ENCODE measurements at places on chromosomes 16 and 17.

- DNase-seq, result no peak
Observed at GRCh38 chr17:44004761-44005526, 522 bp downstream of the NAGS start.

DNA sequence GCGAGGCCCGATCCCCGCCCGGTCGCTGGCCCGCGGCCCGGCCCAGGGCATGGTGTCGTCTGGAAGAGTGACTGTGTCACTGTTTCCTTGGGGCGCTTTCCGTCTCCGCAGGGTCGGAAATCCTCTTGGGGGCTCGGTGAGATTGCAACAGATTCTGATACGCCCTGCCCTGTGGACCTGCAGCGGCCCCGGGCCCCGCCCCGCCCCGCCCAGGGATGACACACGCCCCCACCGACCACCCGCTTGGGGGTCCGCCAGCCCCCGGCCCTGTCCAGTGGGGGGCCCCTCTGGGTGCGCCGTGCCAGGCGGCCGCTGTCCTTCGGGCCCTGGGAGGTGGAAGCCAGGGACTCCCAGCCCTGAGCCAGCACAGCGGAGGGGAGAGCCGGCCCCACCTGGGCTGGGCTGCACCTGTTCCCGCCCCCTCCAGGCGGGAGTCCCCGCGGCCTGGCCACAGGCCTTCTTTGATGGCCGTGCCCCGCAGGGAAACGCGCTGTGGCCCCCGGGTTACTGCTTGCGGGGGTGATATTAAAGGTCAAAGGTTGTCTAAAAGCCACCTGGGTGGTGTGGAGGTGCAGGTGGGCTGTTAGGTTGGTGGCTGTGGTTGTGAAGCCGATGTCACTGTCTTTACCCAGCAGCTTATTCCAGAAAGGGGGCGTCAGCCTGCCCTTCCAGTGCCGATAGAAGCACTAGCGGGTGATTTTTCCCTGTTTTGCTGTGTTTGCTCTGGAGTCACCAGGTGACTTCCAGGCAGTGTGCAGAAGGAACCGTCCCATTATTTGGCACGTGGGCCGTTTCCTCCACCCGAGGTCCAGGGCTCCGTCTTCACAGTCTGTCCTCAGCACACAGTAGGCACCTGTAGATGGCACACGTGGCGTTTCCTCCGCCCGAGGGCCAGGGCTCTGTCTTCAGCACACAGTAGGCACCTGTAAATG is 752 bp downstream of the TBC1D24 start:
- DNase-seq, result no peak

- no peak for DNase-seq
Observed at GRCh38 chr17:51045621-51046020, 75.0 kb downstream of the SPAG9 start.

- no peak for DNase-seq
Observed at GRCh38 chr16:46826631-46827030, 4.3 kb downstream of the C16orf87 start.

DNA sequence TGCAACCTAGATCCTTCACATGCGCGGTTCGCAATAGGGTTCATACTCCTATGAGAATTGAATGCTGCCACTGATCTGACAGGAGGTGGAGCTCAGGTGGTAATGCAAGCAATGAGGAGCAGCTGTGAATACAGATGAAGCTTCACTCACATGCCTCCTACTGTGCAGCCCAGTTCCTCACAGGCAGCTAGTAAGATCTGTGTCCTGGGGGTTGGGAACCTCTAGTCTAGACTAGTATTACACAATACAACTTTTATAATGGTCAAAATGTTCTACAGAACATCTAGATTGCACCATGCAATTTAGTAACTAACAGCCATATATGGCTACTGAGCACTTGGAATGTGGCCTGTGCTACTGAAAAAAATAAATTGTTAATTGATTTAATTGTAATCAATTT is 26.7 kb downstream of the ABCA5 start:
- no peak for DNase-seq

GRCh38 chr16:30660424-30661261 is 2.4 kb downstream of the FBRS start:
- no peak for DNase-seq

- no peak for DNase-seq
Observed at GRCh38 chr17:33603789-33604188, 310.7 kb upstream of the ASIC2 start.

DNA sequence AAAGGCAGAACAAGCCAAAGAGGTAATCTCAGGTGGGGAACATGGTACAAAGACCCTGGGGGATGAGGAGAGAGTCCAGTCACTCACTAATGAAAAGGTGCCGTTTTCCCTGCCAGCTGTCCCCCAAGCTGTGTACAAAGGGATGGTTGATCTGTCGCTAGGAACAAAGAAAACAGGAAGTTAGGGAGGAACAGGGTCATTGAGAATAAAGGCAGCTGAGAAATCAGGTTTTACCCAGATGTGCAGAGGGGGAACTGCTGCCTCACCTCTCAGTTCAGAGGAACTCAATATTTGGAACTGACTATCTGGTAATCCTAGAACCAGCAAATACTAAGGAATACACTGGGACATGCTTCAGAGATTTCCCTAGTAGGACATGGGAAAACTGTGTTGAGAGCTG is 1.5 kb downstream of the RSKR start:
- no peak for DNase-seq

DNA sequence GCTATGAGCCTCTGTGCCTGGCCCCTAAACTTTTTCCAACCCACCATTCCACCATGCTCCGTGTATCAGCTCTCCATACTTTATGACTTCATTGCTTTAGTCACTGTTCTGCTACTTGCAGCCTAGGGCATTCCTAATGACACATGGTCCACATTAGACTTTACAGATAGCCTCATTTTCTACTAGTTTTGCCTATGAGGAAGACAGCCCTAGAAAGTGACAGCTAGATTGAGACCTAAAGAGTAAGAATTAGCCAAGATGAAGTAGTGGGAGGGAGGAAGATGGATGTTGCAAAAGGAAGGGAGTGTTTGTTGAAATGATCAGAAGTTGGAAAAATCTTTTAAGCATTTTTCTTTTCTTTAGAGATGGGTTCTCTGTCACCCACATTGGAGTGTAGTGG is 11.0 kb downstream of the C16orf54 start:
- DNase-seq, result no peak

DNA sequence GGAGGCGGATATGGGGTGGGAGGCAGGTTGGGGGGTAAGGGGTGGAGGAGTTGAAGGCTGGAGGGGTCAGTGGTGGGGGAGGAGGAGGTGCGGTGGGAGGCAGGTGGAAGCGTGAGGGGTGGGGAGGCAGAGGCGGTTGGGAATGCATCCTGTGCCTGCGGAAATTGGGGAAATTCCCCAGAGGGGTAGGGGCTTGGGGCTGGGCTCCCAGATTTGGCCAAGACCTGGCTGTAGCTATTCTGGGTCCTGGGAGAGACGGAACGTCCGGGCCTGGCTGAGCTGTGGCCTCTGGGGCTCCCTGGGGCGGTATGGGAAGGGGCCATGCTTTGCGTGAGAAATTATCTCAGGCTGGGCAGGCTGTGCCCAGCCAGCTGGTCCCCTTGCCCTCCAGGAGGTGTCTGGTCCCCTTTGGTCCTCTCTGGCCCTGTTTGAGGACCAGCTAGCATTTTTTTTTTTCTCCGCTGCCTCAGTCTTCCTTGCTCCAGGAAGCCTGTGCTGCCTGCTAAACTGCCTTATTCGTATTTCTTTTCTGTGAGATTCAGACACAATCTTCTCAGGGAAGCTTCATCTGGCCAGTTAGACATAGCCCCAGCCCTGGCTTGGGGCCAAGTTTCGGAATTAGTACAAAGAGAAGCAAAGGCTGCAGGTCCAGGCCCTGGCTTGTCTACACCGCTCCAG is 7.3 kb upstream of the TRPV2 start:
- no peak for DNase-seq

GRCh38 chr16:79013930-79014660 is 586.4 kb downstream of the MAF start:
- peak; percentile 39 for DNase-seq

DNA sequence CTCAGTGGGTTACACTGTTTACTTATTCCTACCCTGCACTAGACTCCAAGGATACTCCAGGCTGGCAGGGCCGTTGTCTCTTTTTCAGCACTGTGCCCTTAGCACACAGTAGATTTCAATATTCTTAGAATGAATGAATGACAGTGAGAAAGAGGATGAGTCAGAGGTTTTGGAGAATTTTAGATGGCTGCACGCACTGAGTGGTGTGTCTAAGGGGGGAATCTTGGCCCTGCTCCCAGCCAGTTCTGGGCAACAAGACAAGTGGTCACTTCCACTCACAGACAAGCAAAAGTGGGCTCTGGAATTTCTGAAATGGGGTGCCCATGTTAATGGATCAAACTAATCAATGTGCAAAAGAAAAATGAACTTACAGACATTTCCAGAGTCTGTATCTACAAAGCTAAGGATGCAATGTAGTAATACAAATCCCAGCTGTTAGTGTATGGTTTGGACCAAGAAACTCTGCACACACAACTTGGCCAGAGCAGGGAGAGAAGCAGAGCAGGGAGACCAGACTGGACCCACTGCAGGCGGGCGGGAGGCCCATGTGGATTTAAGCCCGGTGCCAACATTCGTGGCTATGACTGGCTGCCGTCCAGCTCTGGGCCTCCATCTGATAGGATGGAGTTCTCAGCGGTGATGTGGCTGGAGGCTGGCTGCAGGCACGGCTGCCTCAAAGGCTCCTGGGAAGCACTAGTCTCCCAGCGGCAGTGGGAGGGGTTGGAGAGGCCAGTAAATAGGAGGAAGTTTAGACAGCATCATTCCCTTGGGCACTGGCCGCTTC is 95.6 kb upstream of the CDYL2 start:
- peak; percentile 26 for DNase-seq

- DNase-seq, result no peak
Observed at GRCh38 chr16:48041981-48042421, 113.8 kb downstream of the ABCC12 start.

DNA sequence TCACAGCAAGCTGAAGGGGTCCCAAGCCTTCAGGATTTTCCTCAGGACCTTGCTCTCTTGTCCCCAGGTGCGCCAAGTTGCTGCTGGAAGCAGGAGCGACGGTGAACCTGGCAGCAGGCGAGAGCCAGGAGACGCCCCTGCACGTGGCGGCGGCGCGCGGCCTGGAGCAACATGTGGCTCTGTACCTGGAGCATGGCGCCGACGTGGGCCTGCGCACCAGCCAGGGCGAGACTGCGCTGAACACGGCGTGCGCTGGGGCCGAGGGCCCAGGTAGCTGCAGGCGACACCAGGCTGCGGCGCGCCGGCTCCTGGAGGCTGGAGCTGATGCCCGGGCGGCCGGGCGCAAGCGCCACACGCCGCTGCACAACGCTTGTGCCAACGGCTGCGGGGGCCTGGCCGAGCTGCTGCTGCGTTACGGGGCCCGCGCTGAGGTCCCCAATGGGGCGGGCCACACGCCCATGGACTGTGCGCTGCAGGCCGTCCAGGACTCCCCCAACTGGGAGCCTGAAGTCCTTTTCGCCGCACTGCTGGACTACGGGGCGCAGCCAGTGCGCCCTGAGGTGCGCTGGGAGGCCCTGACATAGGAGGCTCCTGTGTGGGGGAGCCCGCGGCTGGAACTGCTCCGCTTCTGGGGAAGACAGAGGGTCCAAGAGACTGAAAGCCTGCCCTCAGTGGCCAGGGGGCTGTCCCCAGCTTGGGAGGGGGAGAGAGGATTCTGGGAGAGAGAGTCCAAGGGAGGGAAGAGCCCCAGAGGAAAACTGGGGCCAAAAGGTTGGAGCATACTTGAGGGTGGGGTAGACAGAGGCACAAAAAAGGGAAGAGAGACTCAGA is 6.4 kb downstream of the ASB16 start:
- no peak for DNase-seq

DNA sequence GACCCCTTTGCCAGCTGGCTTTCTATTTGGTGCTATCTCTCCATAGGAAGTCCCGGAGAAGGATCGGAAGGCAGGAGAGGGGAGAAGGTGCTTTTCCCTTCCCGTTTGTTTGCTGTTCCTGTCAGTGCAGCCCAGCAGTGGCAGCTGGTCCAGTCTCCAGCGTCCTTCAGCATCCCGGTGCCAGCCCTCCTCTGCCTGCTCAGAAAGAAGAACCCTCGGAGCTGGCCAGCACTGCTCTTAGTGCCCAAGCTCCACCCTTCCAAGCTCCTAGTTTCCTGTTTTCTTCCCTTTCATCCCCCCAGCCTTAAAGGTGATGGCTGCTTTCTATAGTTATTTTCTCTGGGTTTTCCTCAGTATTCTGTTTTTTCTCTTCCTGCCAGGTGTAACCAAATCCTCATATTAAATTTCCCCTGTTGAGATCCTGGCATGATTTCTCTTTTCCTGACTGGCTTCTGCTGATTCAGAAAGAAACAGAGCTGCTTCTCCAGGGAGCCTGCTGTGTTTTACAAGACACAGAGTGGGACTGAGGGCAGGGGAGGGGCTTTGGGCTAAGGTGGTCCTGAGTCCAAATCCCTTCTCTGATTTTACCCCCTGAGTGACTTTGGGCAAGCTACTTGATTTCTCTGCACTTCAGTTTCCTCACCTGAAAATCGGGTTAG is 186.8 kb downstream of the COPRS start:
- no peak for DNase-seq

- no peak for DNase-seq
Observed at GRCh38 chr16:89084411-89084810, 9.2 kb upstream of the ACSF3 start.

- DNase-seq, result no peak
Observed at GRCh38 chr17:58758890-58759289, 3.2 kb downstream of the PPM1E start.

DNA sequence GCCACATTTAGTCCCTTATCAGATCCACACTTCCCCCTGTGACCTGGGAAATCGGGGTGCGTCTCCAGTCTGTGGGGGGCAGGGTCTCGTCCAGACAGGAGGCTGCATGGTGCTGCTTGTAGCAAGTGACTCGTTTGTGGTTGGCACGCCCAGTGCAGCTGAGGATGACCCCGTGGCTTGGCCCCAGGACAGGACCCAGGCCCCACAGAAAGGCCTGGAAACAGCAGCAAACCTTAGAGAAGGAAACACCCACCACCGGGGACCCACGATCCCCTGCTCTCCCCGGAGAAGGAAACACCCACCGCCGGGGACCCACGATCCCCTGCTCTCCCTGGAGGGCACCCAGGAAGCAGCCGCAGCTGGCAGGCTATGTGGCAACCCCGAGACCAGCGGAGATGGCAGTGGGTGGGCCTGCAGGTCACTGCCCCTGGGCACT is 8.2 kb upstream of the C16orf95 start:
- DNase-seq, result no peak

- DNase-seq, result no peak
Observed at GRCh38 chr16:68770671-68771070, 33.6 kb downstream of the CDH1 start.

GRCh38 chr16:57377080-57377841 is 5.0 kb downstream of the CX3CL1 start:
- no peak for DNase-seq
